ENCODE measurements at places on chromosomes 12 and 14.

GRCh38 chr12:55043542-55043941 lies 23.8 kb downstream of the NEUROD4 start:
- H3K36me3 ChIP-seq = no peaks in the 10 kb centered on the region
- no peak overlapping the region for H3K4me3 ChIP-seq
- no peaks in the 10 kb centered on the region for H3K27me3 ChIP-seq
- H3K27ac ChIP-seq = no peak overlapping the region

DNA sequence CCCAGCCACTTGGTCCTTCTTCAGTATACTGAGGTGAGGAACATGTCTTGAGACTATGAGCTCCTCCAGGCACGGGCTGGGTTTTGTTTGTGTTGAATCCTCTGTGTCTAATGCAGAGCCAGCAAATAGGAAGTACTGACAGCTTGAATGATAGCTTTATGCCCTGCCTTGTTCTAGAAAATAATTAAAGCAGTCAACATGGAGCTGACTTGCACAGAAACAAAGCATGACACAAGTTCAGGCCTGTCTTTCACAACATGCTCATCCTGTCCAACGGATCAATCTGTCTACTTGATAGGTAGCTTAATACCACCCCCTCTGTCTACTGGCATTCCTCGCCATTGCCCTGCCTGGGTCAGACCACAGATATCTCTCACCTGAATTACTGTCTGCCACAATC lies 140.9 kb downstream of the ESRRB start:
- H3K27me3 ChIP-seq = peaks cover 2% of the 10 kb centered on the region
- H3K4me1 ChIP-seq = no peaks in the 10 kb centered on the region
- no peak for DNase-seq
- no peak overlapping the region for H3K27ac ChIP-seq

GRCh38 chr14:26849514-26849913 lies 251.7 kb upstream of the NOVA1 start:
- no peak overlapping the region for H3K4me3 ChIP-seq
- DNase-seq = no peak
- no peaks in the 10 kb centered on the region for H3K27me3 ChIP-seq

GRCh38 chr12:108425238-108425795 lies 86.2 kb upstream of the CMKLR1 start:
- H3K4me3 ChIP-seq = no peak overlapping the region
- no peak overlapping the region for H3K27ac ChIP-seq
- no peaks in the 10 kb centered on the region for H3K36me3 ChIP-seq
- peaks cover 8% of the 10 kb centered on the region for H3K4me1 ChIP-seq
- DNase-seq = no peak
- H3K27me3 ChIP-seq = no peaks in the 10 kb centered on the region

DNA sequence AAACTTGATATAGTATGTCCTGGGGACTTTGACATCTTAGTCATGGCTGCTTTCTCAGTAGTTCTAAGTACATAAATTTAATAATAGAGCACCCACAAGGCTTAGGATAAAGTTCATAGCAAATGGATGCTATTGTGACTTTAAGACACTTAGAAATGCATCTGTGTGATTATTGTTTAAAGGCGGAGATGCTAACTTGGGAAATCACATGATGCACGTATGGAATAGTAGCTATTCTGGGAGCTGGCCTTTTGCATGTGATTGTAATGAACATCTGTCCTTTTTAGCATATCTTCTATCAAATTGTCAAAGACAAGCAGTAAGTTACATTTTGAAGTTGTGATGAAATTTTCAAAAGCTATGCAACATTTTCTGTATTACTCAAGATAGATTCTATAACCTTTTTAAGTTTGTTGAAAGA lies 46.7 kb upstream of the ATP2A2 start:
- H3K36me3 ChIP-seq = no peaks in the 10 kb centered on the region
- no peak overlapping the region for H3K27ac ChIP-seq
- peaks cover 12% of the 10 kb centered on the region for H3K4me1 ChIP-seq
- H3K4me3 ChIP-seq = no peak overlapping the region
- no peak for DNase-seq
- H3K27me3 ChIP-seq = no peaks in the 10 kb centered on the region
